ENCODE measurements at places on chromosomes 3 and 15. TPM values are rescaled to one million over a fixed set of nuclear protein-coding genes. Genes with fewer than 3 reads are reported as not detected.

The LDHAL6B gene
- not detected for total RNA-seq

The CAMP gene
- 3.1 TPM for total RNA-seq

The TFG gene
- total RNA-seq: 133 TPM

The SELENOS gene
- 36.9 TPM for total RNA-seq

The GOLGA8H gene
- total RNA-seq: not detected
